ENCODE measurements at places on chromosomes 12 and 14.

DNA sequence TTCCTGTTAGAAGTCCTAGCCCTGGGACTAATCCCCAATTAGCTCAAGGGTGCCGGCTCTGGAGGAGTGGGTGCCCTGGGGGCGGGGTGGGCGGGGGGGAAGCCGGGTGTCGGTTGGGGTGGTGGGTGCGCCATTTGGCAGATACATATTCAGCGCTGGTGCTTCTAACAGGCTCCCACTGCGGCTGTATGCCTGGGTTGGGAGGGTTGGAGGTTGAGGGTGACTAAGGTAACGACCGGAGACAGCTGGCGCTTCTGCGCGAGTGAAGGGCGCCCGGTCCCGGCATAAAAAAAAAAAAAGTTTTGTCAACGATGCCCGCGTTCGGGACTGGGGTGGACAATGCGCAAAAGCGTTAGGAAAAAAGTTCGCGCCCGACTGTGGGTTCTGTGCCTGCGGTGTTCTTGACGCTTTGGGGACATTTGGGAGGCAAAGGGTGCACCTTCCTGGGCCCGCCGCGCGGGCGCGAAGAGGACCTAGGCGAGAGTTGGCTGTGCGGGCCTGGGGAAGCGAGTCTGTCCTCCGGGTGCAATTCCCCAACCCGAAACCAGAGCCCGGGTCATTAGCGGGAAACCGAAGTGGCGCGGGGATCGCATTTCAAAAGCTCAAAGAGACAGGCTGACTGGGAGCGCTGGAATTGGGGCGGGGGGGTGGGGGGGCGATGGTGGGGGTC is 19.2 kb downstream of the TBX3 start:
- DNase-seq = no peak

DNA sequence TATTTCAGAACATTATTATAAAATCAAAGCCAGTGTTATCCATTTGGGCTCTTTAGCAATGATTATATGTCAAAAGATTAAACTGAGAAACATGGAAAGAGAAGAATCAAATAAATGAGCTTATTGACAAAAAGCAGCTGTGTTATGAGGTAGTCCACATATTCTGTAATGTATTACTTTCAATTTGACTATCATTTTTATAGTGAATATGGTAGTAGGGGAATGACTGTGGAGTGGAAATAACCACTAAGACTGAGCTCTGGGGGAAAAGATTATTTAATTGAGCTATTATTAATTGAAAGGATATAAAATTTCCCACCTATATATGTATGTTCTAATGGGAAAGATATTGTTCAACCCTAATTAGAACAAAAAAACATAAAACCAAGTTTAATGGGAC is 381.3 kb downstream of the TMTC2 start:
- no peak for DNase-seq

DNA sequence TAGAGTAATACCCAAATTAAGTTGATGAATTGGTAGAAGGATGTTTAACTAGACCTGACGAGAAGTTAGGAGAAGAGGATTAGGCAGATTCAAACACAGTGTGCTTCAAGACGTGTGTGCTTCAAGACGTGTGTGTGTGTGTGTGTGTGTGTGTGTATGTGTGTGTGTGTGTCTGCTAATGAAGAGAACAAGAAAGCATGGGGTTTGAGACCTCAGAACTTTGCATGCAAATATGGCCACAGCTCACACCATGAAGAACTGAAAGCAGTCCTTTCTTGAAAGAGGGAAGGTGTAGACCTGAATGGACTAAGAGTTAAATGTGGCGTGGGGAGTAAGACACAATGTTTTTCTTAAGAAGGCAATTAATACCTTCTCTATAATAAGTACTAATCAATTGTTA is 32.5 kb upstream of the SSPN start:
- DNase-seq = no peak

GRCh38 chr12:13211191-13211858 is 14.8 kb downstream of the EMP1 start:
- no peak for DNase-seq

- no peak for DNase-seq
These were observed 9.3 kb upstream of the TMEM106C start for GRCh38 chr12:47954058-47954457.

DNA sequence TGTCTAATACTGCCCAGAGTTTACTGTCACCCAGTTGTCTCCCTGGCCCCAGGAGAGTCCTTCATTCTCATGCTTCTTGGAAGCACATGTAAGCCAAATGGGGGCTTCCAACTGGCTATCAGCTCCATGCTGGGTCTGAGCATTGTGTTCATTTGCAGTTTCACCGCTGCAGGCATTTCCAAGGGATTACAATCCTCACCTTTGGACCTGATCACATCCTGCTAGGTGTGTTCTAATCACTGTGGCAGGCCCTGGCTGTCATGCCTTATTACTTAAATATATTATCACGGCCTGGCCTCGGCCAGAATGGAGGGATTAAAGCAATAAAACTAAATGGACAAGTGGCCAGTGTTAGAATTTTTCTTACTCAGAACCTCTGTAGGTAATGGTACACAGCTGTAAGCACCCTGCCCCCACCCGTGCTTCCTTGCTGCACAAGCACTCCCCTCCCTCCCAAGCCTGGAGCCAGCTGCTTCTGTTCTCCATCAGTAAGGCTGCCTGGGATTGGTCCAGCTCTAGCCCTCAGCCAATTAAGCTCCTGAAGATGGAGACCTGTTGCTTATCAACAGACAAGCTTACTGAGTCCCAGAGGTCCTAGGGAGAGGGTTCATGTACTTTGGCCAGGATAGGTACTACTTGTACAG is 175.9 kb upstream of the RBM19 start:
- DNase-seq = no peak

- DNase-seq = no peak
These were observed 21.8 kb downstream of the CCNK start for GRCh38 chr14:99502989-99503421.

DNA sequence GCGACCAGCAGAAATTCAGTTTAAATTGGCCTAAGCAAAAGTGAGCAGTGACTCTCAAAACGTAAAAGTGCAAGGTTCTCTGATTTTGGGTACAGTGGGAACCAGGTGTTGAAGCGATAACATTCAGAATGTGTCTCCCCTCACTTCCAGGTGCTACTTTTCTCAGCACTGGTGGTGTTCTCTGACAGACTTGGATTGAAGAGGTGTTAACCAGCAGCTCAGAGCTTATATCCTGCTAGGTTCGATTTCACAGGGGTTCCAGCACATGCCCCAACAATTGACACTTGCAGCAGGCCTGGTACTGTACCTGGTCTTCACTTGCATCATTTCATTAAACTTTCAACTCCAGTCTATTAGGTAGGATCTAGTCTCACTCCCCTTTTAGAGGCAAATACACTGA is 680.2 kb downstream of the VRK1 start:
- DNase-seq = no peak

Measured in NCI-H2081 (cell line).